Osteocyte (in vitro differentiated cells): ENCODE measurements at places on chromosomes 12 and 14. TPM values are rescaled to one million over a fixed set of nuclear protein-coding genes. Genes with fewer than 3 reads are reported as not detected.

DNA sequence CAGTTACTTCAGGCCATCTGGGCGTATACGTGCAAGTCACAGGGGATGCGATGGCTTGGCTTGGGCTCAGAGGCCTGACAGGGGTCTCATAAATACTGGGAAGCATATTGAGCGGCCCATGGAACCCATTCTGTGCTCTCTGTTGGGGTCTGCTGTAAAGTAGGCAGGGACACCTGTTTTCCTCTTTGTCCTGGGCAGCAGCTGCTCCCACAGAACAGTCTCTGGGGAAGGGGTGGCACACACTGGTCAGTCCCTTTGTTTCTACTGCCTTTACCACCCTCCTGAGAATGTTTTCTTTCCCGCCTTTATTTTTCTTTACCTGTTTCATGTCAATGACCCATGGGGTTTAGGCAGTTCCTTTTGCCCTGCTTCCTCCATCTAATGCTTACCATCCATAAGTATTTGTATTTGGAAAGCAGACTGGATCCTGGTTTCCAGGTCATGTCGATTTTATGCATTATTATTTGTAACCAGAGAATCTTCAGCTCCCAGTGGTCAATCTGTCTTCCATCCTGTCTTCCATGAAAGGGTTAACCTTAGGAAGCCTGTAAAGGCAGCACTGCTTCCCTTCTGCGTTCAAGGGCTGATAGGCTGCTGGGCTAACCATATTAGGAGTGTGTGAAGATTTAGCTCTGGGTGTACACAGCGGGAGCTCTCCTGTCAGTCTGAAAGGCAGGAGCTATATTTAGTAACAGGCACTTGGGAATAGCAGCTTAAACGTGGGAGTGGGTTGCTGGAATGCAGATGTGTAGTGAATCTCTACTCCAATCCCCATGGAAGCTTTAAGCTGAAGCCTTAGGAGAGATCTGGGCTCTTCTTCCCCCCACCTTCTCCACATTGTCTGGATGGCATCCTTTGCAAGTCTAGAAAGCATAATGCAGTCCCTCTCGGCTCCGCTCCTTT is 124.0 kb downstream of the DYRK2 start:
- DNase-seq, result no peak

DNA sequence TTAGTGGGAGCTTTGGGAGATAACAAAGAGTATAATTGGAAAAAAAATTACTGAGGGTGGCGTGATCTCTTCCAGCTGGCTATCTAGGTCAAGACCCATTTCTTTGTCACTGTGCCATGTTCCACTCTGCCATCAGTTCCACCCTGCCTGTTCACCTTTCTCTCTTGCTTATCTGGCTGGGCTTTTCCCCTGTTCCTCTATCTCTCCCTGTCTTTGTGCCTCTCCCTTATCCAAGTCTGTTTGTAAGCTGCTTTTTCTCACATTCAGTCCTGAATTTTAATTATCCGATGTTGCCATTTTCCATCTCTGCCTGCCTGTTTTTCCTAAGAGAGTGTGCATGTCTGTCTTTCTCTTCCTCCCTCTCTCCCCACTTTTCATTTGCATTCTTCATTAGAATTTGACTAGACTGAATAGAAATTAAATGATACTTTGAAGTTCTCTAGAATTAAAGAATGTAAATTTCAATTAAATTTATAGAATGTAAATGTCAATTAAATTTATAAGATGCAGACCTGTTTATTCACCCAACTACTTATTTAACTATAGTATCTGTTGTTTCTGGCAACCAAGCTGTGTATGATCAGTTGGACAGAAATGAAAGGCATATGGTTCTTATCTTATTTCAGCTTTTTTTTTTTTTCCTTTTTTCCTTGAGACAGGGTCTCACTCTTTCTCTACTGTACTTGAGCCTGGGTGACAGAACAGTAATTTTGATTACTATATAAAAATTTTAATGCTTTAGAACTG is 40.9 kb upstream of the A2ML1 start:
- DNase-seq, result no peak

DNA sequence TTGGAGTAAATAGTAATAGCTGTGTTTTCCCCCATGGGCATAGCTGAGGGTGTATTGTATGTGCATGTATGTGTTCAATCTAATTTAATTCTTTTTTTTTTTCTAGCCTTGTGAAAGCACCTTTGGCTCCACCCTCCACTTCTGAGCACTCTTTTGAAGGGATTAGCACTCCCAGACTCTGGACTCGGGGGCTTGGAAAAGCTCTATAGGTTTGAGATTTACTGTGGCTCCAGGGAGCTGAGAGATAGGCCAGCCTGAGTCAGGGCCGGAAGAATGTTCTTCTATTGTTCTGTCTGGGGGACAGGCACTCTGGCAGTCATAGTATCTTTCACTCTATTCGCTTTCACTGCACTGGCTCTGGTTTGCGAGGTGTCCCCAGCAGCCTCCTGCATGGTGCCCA is 540.0 kb upstream of the TBX3 start:
- no peak for DNase-seq

GRCh38 chr12:124264089-124264795 is 30.7 kb upstream of the RFLNA start:
- DNase-seq, result no peak

- DNase-seq, result no peak
These were observed 98.9 kb downstream of the PCNX1 start for GRCh38 chr14:71006200-71006563.

DNA sequence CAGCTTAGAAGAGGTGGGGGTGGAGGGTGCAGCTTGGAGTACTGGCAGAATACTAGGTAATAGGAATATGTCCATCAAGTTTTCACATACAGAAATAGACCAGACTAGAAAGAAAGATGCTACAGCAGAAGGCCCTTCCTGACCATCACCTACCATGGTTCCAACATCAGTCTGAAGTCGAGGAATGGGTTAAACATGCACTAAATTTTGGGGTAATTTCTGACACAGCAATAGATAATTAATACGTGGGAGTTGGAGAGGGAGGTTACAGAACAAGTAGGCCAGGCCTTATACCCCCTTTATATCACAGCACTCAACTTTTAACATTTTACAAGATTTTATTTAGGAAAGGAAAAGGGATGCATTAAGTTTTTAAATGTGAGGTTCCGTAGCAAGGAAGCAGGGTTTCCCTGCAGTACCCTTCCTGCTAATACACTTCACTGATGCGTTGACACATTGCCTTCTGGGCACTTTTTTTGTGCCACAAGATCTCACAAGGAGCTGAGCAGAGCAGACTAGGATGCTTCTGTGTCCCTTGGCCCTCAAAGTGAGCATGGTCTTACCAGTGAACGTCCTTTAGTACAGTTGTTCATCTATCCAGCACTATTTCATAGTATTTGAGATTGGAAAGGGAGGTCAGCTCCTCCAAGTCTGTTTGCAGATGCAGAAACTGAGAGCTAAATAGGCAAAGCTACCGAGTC is 50.8 kb downstream of the EID3 start:
- DNase-seq, result peak; percentile 13

DNA sequence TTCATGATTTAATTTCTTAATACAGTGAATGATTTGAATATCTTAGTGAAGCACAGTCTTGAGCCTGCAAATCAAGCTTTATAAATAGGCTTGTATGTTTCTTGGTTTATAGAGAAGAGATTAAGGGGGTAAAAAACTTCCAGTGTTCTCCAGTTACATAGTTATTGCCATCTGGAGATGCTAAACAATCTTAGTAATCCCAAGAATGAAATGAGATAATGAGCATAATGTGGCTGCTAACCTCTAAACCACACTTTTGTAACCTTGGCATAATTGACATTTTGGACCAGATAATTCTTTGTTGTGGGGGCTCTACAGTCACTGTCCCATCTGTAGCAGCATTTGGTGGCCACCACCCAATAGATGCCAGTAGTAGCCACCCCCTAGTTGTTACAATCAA is 316.8 kb downstream of the CCDC91 start:
- no peak for DNase-seq

GRCh38 chr14:49049711-49050110 is 536.5 kb downstream of the RPS29 start:
- DNase-seq, result no peak

Gene MYH7
- total RNA-seq, result not detected in 2 replicates
